ENCODE measurements at places on chromosomes 4 and X.

- H3K4me3 ChIP-seq, result no peak overlapping the region
- no peaks in the 10 kb centered on the region for H3K4me1 ChIP-seq
- H3K27me3 ChIP-seq, result peaks cover 2% of the 10 kb centered on the region
- DNase-seq, result no peak
- H3K27ac ChIP-seq, result no peak overlapping the region
- no peaks in the 10 kb centered on the region for H3K36me3 ChIP-seq
Measured at GRCh38 chrX:153537080-153537479, 19.6 kb downstream of the ATP2B3 start.

- H3K27me3 ChIP-seq, result no peaks in the 10 kb centered on the region
- H3K36me3 ChIP-seq, result no peaks in the 10 kb centered on the region
- H3K4me3 ChIP-seq, result no peak overlapping the region
- H3K27ac ChIP-seq, result no peak overlapping the region
- no peak for DNase-seq
Measured at GRCh38 chrX:149152941-149153340, 352.2 kb downstream of the IDS start.

DNA sequence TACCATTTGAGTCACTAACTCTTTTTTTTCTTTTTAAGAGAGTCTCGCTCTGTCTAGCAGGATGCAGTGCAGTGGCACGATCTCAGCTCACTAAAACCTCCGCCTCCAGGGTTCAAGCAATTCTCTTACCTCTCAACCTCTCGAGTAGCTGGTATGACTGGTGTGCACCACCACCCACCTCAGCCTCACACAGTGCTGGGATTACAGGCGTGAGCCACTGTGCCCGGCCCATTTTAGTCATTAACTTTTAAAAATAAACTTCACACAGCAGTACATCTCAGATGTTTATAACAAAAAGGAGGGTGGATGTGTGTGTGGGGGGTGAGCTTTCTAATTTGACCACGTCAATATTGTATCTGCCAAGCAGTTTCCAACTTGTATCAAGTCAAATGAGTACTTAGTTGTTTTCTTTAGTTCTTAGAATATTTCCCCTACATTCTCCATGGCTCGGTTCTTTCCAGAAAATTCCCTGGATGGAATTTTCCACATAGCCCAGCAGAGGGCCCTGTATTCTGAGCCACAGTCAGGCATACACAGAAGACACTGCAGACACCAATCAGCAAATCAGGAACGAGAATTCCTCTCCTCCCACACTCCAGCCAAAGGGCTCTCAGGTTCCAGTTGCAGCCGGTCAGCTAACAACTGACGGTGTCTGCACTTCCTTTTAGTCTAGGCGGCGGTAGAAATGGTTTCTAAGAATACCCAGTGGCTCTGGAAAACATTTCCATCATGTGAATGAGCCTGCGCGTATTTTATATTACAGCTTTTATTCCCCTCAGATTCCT is 20.1 kb upstream of the ARAF start:
- no peaks in the 10 kb centered on the region for H3K27me3 ChIP-seq
- H3K27ac ChIP-seq, result no peak overlapping the region
- H3K4me1 ChIP-seq, result no peaks in the 10 kb centered on the region

- no peak overlapping the region for H3K4me3 ChIP-seq
- H3K27ac ChIP-seq, result no peak overlapping the region
- no peak for DNase-seq
- H3K27me3 ChIP-seq, result no peaks in the 10 kb centered on the region
- H3K4me1 ChIP-seq, result no peaks in the 10 kb centered on the region
Measured at GRCh38 chrX:111483135-111483534, 28.3 kb upstream of the SERTM2 start.

DNA sequence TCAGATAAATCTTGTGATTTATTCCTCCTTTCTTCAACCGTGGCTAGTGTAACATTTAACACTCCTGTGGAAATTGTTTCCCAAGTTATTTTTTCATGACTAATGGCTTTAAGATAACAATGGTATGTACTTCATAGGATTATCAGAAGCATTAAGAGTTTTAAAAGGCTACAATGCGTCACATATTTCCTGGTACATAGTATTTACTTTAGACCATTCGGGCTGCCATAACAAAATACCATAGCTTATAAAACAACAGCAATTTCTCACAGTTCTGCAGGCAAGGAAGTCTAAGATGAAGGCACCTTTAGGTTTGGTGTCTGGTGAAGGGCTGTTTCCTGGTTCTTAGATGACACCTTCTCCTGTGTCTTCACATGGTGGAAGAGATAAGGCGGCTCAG is 158.6 kb downstream of the PAPSS1 start:
- no peaks in the 10 kb centered on the region for H3K4me1 ChIP-seq
- no peak for DNase-seq
- no peaks in the 10 kb centered on the region for H3K36me3 ChIP-seq
- H3K4me3 ChIP-seq, result no peak overlapping the region

GRCh38 chr4:125736057-125736456 is 421.3 kb downstream of the FAT4 start:
- H3K4me3 ChIP-seq, result no peak overlapping the region
- H3K36me3 ChIP-seq, result no peaks in the 10 kb centered on the region
- no peak for DNase-seq
- H3K4me1 ChIP-seq, result no peaks in the 10 kb centered on the region

GRCh38 chrX:39070009-39070408 is 268.8 kb downstream of the MID1IP1 start:
- no peaks in the 10 kb centered on the region for H3K4me1 ChIP-seq
- H3K36me3 ChIP-seq, result no peaks in the 10 kb centered on the region
- peaks cover 5% of the 10 kb centered on the region for H3K27me3 ChIP-seq
- H3K4me3 ChIP-seq, result no peak overlapping the region
- H3K27ac ChIP-seq, result no peak overlapping the region

DNA sequence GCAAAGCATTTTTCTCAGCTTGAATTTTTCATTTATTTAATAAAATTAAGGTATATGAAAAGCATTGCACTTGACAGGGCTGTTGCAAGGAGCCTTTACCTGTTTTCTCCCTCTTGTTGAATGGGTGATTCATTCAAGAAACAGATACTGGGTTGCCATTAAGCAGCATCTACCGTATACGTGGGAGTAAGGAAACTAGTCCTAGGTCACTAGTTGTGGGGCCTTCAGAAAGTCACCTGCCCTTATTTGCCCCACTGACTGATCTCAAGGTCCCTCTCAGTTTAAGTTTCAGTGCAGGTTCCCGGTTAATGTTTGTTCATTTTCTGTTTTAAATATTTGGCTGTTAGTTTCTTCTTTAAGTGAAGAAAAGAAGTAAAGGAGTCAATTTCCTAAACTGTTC is 34.0 kb downstream of the LHFPL1 start:
- H3K4me3 ChIP-seq, result no peak overlapping the region
- no peaks in the 10 kb centered on the region for H3K27me3 ChIP-seq
- DNase-seq, result peak; percentile 12
- H3K27ac ChIP-seq, result peak overlapping the region; percentile 65
- peaks cover 6% of the 10 kb centered on the region for H3K36me3 ChIP-seq

- H3K4me1 ChIP-seq, result no peaks in the 10 kb centered on the region
- no peaks in the 10 kb centered on the region for H3K27me3 ChIP-seq
- no peak overlapping the region for H3K27ac ChIP-seq
- H3K4me3 ChIP-seq, result no peak overlapping the region
- DNase-seq, result no peak
Measured at GRCh38 chr4:147311956-147312355, 168.9 kb upstream of the EDNRA start.

- peak within 1 kb of the TSS; percentile 97 for H3K4me3 ChIP-seq
- H3K27ac ChIP-seq, result peak within 1 kb of the TSS; percentile 81
- H3K4me1 ChIP-seq, result peaks cover 25% of the 10 kb centered on the region
- H3K27me3 ChIP-seq, result no peaks in the 10 kb centered on the region
Measured at GRCh38 chr4:121823505-121824170, at the start of gene CCNA2. TSS of gene CCNA2 (minus strand) at chr4:121823883. CDS start at chr4:121823628, 255 bp downstream.

DNA sequence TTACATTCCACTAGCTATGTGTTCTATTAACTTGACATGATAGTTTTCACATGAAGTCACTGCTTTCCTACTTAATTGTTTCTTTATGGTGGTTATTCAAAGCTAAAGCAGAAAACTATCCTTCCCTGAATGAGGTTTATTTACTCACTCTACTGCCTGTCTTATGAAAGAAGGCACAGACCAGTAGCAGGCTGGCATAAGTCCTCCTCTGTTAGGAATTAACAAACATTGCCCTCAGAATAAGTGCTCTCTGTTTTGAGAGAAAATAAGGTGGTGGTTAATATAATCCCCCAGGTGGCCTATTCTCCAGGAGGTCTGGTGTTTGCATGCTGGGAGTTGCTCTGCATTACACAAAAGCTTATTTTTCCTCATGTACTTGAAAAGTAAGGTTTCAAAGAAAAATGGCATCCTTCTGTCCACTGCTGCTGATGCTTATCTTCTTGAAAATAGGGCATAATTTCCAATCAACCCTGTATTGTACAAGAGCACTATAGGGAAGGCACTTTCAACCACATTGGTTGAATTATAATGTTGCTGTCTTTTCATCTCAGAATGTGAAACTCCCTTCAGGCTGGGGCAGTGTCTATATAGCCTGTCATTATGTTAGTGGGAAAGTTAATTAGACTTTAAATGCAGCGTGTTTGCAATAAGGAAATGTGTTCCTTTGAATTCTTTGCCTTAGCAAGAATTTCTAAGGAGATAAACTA is 119.7 kb upstream of the TBC1D9 start:
- no peak overlapping the region for H3K27ac ChIP-seq
- peaks cover 1% of the 10 kb centered on the region for H3K27me3 ChIP-seq
- H3K36me3 ChIP-seq, result no peaks in the 10 kb centered on the region
- DNase-seq, result no peak

- no peaks in the 10 kb centered on the region for H3K4me1 ChIP-seq
- H3K4me3 ChIP-seq, result no peak overlapping the region
- no peaks in the 10 kb centered on the region for H3K27me3 ChIP-seq
- no peak overlapping the region for H3K27ac ChIP-seq
- no peak for DNase-seq
- no peaks in the 10 kb centered on the region for H3K36me3 ChIP-seq
Measured at GRCh38 chr4:187073820-187074219, 350.2 kb upstream of the FAT1 start.

DNA sequence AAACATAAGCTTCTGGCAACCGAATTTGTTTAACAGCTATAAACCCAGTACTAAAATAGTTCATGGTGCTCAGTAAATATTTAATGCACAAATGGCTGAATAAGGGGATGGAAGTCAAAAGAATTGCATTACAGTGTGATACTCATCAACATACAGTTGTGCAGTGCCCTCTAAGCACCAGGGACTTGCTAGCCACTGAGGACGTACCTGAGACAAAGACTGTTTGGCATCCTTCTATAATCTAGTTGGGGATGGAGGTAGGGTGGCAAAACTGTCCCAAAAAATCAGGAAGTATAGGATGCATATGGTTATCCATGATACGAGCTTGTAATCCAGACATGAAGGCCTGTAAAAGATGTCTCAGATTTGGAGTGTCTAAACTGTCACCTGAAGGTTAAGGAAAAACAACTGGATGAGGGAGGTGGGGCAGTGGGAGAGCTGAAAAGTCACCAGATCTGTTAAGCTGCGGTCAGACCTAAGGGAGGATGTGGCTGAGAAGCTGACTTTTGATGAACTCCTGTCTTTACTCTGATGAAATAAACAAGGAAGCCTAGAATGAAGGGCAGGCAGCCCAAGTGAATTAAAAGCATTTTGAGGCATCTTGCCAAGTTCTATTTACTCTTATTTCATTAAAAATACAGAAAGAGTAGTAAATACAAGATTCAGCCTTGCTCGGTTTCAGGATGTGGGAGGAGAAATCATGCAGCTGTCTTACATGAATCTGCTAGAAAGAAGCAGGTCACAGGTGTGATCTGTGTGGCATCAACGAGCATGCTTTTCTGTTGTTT is 12.0 kb upstream of the CD38 start:
- H3K4me3 ChIP-seq, result peak overlapping the region; percentile 10
- H3K27ac ChIP-seq, result peak overlapping the region; percentile 74
- peak; percentile 65 for DNase-seq

DNA sequence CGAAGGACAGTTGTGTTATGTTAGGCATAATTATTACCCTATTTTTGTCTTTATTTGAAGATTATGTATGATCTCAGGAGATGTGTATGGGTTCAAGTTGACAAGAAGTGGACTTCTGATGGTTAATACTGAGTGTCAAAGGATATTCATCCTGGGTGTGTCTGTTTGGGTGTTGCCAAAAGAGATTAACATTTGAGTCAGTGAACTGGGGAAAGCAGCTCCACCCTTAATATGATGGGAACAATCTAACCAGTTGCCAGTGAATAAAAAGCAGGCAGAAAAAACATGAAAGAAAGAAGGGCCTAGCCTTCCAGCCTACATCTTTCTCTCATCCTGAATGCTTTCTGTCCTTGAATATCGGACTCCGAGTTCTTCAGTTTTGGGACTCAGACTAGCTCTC is 332.6 kb downstream of the DTHD1 start:
- H3K4me1 ChIP-seq, result no peaks in the 10 kb centered on the region
- no peak overlapping the region for H3K27ac ChIP-seq
- no peak overlapping the region for H3K4me3 ChIP-seq
- peaks cover 2% of the 10 kb centered on the region for H3K36me3 ChIP-seq

DNA sequence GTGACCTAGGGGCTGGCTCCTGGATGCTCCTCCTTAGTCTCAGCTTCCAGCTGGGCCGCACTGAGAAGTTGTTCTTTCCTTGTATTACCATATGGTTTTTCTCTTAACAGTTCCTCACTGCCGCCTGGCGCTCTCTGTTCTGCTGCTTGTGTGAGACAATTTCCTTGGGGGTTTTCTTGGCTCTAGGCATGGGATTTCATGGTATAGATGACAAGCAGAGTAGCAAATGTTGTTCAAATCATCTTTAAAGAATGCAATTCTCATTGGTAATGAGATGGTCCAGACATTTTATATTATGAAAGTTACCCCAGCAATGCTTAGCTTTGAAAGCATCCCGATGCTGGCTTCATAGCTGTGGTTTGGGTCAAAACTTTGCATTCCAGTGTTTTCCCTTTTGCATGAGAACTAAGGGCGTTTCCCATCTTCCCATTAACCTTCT is 37.6 kb downstream of the SEPTIN11 start:
- no peak overlapping the region for H3K27ac ChIP-seq
- peaks cover 72% of the 10 kb centered on the region for H3K4me1 ChIP-seq
- H3K27me3 ChIP-seq, result peaks cover 5% of the 10 kb centered on the region
- no peak overlapping the region for H3K4me3 ChIP-seq

- H3K4me1 ChIP-seq, result no peaks in the 10 kb centered on the region
- H3K4me3 ChIP-seq, result no peak overlapping the region
- DNase-seq, result no peak
- H3K27ac ChIP-seq, result no peak overlapping the region
Measured at GRCh38 chr4:84877051-84877833, 89.2 kb downstream of the WDFY3 start.

GRCh38 chrX:71542411-71542810 is 9.5 kb downstream of the OGT start:
- H3K27ac ChIP-seq, result peak overlapping the region; percentile 91
- H3K27me3 ChIP-seq, result no peaks in the 10 kb centered on the region
- H3K36me3 ChIP-seq, result peaks cover 74% of the 10 kb centered on the region
- peak overlapping the region; percentile 75 for H3K4me3 ChIP-seq
- DNase-seq, result no peak

DNA sequence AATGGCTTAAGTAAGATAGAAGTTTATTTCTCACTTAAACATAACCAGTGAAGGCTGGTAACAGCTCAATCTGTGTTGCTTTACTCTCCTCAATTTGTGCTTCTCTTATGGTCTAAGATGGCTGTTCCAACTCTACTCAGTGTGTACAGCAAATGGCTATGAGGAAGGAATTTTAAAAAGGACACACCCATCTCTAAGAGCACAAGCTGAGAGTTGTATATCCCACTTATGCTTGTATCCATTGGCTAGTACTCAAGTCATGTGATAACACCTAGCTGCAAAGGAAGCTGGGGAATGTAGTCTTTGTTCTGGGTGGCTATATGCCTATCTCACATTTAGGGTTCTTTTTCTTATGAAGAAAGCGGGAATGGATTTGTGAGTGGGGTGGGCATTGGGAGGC is 63.3 kb downstream of the GPAT3 start:
- peaks cover 6% of the 10 kb centered on the region for H3K36me3 ChIP-seq
- no peaks in the 10 kb centered on the region for H3K27me3 ChIP-seq
- no peak overlapping the region for H3K4me3 ChIP-seq
- no peak overlapping the region for H3K27ac ChIP-seq
- no peak for DNase-seq
- no peaks in the 10 kb centered on the region for H3K4me1 ChIP-seq
